Activated CD8-positive, alpha-beta T cell treated with anti-CD3 and anti-CD28 coated beads for 36 hours (primary cell): ENCODE measurements at places on chromosomes 7 and 10.

GRCh38 chr10:85666102-85666501 is 700.5 kb downstream of the GRID1 start:
- no peak for DNase-seq

DNA sequence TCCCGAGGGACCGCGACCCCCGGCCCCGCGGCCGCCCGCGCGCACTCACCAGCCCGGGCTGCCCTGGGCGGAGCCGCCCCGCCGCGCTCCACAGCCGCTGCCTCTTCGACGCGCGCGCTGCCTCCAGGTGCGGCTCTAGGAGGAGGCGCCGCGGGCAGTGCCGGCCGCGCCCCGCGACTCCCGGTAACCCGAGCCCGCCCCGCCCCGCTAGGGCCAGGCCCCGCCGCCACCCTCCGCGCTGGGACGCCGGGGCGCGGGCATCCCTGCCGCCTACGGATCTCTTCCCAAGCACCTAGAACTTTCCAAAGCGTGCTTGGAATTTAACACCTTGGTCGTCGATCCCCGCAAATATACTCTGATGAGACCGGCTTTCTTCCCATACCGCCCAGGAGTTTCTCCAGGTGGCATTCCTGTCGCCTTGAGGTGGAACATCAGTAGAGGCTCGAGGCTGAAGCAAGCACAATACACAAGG is at the start of gene SLC26A5:
TSS of gene SLC26A5 (minus strand) at position 159 of the 472 bp plus-strand sequence. CDS start 24,693 bp downstream, outside the sequence.
- DNase-seq: no peak

DNA sequence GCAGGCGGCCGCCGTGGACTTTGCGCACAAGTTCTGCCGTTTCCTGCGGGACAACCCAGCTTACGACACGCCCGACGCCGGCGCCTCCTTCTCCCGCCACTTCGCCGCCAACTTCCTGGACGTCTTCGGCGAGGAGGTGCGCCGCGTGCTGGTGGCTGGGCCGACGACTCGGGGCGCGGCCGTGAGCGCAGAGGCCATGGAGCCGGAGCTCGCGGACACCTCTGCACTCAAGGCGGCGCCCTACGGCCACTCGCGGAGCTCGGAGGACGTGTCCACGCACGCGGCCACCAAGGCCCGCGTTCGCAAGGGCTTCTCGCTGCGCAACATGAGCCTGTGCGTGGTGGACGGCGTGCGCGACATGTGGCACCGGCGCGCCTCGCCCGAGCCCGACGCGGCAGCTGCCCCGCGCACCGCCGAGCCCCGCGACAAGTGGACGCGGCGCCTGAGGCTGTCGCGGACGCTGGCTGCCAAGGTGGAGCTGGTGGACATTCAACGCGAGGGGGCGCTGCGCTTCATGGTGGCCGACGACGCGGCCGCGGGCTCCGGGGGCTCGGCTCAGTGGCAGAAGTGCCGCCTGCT is 14.1 kb downstream of the SH2B2 start:
- no peak for DNase-seq

DNA sequence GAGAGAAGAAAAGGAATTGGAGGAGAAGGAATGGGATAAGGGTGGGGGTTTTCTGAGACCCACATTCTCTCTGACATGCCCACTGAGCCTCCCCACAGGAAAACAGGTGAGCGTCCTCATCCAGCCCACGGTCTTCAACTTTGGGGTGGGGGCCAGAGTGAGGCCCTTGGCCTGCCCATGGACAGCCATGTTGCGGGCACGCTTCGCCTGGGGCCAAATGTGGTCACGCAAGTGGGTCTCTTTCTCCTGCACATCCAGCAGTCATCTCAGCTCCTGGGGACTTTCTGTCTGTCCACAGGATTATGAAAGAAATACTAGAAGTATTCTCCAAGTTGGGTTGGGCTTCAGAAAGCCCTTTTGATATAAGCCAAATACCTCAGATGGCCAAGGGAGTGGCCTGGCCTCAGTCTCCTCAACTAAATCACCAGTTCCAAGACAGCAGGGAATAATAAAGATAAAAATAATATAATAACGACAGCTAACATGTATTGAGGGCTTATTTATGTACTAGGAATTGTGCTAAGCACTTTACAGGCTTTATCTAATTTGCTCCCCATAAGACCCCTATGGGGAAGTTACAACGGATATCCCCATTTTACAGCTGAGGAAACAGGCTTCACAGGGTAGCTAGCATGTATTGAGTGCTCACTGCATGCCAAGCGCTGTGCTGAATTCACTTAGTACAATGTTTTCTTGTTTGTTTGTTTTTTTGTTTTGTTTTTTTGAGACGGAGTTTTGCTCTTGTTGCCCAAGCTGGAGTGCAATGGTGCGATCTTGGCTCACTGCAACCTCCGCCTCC is 57.2 kb upstream of the LBX1 start:
- DNase-seq: no peak

GRCh38 chr7:101133621-101134398 is 6.9 kb downstream of the SERPINE1 start:
- DNase-seq: no peak

GRCh38 chr10:44650691-44651661 is 260.2 kb upstream of the TMEM72 start:
- no peak for DNase-seq

DNA sequence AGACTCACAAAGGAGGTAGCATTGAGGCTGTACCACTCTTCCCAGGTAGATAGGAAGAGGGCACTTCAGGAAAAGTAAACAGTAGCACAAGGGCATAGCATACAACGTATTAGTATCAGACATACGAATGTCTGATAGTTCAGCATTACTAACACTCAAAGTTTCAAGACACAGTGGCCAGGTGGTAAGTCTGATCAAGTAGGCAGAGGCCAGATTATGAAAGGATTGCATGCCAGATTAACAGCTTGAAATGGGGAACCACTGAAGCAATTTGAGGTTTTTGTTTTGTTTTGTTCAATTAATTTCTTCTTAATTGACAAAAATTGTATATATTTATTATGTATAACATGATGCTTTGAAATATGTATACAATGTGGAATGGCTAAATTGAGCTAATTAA is 45.7 kb upstream of the IL6 start:
- no peak for DNase-seq

GRCh38 chr10:6011558-6011957 is 34.2 kb upstream of the IL15RA start:
- DNase-seq: no peak

DNA sequence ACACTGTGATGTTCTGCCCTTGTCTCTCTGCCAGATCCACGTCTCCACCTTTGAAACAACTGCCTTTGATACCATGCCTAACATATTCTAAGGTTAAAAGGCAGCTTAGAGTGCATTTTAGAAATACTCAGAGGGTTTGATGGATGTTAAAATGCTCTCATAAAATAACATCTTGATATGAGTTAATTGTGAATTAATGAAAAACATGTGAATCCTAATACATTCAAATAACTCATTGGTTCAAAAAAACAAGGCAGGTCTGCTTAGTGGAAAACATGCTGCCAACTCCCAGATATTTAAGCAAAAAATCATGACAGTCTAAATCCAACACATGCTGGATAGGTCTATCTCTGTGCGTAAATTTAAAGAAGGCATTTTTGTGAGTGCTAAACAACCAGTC is 291.8 kb downstream of the AHR start:
- no peak for DNase-seq

- DNase-seq: peak; percentile 66
These were observed 1.6 kb upstream of the SEPHS1 start for GRCh38 chr10:13349463-13350274.
